ENCODE measurements at places on chromosomes 2 and 18. TPM values are rescaled to one million over a fixed set of nuclear protein-coding genes. Genes with fewer than 3 reads are reported as not detected.

RETREG2 gene
- 31.2 TPM for total RNA-seq

DNA sequence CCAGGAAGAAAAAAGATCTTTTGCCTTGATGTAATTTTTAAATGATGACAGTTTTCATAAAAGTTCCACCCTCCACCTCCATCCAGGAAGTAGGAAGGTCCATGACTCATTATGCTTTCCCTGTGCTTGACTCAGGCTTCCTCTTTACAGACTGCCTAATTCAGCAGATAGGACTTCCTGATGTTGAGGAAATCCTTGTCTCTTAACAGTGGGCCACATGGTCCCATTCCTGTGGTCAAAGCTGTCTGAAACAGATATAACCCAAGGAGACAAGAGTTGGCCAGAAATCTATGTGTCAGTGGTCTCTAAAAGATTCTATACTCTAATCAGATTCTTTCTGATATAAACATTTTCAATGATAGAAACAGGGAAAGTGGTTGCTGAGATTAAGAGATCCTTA, 119.1 kb downstream of the BAZ2B start:
- no peak for DNase-seq

DIPK1C gene
- total RNA-seq, result 5.9 TPM

DNA sequence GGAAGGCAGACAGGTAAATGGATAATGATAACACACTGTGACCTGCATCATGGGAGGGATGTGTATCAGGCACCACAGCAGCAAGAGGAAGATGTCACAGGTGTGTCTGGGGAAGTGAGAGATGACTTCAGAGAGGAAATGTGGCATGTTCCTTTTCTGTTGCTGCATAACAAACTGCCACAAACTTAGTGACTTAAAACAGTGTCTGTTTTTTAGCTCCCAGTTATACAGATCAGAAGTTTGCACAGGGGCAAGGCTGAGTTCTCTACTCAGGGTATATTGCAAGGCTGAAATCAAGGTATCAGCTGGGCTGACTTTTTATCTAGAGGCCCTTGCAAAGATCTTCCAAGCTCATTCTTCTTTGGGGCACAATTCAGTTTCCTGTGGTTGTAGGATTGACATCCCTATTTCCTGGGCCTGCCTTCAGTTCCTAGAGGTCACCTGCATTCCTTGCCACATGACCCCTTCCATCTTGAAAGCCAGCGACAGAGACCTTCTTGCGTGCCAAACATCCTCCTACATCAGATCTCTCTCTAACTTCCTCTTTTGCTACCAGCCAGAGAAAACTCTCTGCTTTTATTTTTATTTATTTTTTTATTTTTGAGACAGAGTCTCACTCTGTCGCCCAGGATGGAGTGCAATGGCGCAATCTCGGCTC, 2.1 kb upstream of the MAP3K2 start:
- DNase-seq, result no peak

GRCh38 chr18:9869715-9870430, 15.9 kb upstream of the TXNDC2 start:
- no peak for DNase-seq

UGT1A10 gene
- not detected for total RNA-seq

DNA sequence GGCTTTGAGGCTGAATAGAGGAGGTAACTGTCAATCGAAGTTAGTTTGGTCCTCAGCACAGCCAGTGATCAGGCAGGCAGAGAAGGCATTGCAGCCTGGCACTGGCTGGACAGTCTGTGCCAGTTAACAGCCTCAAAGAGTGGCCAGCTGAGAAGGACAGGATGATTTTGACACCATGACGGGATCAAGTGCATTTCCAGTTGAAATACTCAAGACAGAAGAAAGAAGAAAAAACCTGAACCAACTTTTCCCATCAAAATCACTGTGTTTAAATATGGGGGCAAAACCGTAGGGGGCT, 96.7 kb upstream of the ZCCHC2 start:
- no peak for DNase-seq

DNA sequence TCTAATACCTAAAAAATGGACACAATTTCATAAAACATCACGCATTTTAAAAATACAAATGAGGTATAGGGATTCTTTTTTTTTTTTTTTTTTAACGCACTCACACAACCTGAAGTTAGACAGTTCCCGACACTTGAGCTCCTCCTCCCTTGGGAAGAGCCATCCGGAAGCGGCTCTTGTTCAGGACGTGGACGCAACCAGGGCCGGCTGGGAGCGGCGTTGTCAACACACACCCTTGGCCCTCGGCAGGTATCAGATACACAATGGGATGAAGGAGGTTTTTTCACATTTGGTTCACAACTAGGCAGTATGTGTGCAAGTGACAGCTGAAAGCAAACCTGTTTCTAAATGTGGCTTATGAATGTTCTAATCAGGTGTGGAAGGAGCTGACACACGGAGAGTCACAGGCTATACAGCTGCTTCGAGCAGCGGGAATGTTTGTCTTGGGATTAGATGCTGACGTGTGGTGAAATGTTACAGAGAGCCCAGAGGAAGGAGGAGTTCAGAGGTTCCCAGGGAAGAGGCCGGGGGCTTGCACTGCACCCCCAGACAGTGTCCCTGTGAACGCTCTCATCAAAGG, 111.1 kb downstream of the PXDN start:
- peak; percentile 15 for DNase-seq

PROKR1 gene
- total RNA-seq, result 0.08 TPM

DNA sequence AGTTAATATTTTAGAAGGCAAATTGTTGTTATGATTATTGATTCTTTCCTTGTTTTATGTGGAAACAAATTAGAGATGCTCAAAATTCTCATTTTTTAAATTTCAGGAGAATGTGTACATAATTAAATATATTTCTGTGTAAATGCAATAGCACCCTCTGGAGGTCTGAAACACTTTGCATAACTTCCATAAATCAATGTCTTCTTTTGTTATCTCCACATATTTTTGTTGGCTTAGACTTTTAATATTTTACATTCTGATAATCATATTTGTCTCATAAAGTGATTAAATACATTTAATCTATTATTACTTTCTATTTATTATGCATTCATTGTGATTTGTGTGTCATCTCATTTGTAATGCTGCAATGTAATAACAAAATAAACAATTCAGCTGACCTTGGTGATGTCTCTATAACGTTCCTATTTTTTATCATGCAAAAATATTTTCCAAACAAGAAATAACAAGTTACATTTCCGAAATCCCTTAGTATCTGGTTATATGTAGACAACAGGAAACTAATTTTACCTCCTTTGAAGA, 201.8 kb upstream of the GALNT5 start:
- no peak for DNase-seq

GRCh38 chr18:46531482-46531881, 125.5 kb downstream of the LOXHD1 start:
- DNase-seq, result no peak

DNA sequence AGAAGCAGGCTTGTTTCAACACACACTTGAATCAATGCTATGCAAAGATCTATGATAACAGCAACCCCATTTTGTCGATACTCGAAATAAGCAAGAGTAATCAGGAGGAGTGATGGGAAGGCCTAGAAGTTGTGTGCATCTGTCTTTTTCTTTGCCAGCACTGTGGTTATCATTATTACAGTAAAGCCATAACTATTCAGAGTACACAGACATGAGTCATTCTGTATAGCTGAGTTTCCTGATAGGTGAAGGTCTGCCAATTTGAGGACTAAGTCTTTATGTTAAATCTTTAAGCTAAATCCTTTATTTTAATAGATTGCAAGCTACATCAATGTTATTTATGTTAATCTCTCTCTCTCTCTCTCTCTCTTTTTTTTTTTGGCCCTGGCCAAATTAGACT, 1344.4 kb upstream of the CELF4 start:
- no peak for DNase-seq

DNA sequence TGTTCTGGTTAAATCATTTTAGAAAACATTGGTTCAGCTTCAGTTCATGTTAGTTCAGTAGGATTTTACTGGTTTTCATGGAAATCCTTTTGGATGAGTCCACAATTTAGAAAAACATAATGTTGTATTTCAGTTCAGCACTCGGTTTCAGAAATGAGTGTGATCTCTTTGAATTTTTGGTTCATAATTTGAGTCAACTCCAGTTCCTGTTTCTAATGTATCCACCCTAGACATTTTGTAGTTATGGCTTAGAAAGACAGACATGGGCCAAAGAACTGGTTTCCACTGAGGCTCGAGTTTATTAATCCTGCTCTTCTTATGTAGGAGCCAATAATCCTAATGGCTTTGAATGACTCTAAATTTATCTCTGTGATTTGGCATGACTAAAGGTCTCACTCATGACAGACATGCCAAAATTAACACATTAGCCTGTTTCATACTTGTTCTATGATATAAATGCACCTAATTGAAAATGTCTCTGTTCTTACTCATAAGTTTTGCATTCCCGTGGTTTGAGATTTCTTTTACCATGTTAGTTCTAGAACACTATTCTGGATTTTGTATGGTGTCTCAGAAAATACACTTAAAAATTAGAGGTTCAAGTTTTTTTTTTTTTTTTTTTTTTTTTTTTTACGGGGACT, 82.3 kb upstream of the SPRED2 start:
- no peak for DNase-seq

DNA sequence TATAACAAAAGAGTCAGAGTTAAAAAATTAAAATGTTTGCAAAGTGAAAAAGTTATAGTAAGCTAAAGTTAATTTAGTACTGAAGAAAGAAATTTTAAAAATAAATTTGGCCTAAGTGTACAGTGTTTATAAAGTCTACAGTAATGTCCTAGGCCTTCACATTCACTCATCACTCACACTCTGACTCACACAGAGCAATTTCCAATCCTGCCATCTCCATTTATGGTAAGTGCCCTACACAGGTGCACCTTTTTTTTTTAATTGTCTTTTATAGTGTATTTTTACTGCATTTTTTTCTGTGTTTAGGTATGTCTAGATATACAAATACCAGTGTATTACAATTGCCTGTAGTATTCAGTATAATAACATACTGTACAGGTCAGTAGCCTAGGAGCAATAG, 562.9 kb downstream of the PIK3C3 start:
- no peak for DNase-seq

EVX2 gene
- not detected for total RNA-seq

CENPO gene
- 2.3 TPM for total RNA-seq

ITSN2 gene
- 46.1 TPM for total RNA-seq

DNA sequence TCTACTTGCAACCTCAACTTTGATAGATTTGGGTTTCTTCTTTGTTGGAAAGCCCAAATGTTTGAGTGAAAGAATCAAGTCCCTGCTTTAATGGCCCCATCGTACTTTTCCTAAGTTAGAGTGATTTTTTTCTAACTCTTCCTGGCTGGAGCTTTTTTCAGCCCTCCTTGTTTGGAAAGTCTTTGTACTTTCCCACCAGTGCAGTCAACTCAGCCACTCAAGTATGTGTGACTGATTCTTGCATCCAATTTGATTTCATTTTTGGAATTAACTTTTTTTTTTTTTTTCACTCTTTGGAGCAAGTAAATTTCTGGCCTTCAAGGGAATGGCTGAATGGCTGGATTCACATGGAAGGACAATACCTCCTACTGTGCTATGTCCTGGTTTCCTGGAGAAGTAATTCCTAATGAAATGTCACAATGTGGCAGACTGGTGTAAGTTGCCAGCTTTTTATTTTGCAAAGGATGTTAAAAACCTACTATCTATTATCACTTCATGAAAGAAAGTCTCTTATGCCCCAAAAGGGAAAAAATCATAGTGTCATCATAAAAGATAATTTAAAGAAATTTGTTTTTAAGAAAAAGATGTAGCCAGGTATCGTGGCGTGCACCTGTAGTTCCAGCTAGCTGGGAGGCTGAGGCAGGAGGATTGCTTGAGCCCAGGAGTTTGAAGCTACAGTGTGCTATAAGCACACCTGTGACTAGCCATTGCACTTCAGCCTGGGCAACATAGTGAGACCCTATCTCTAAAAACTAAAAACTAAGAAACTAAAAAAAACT, 76.0 kb upstream of the ZFP36L2 start:
- DNase-seq, result no peak

- no peak for DNase-seq
Observed at GRCh38 chr2:86790676-86791572, at the start of gene CD8A. TSS of gene CD8A (minus strand) at chr2:86790913. CDS start at chr2:86790825, 88 bp downstream.

DNA sequence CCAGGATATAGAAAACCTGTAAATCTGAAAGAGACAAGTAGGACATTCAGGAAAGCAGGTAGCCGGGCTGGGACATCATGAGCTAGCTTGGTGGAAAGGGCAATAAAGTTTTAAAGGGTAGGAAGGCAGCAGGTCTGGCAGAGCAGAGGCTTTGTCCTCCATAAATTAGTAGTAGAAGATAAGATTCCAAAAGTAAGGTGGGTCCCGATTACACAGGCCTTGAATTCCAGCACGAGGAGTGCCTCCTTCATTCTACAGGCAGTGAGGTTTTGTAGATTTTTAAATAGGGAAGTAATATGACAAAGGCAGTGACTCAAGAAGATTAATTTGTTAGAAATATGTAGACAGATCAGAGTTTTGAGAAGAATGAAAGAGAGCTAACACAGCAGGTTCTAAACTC, 160.7 kb downstream of the DTNB start:
- no peak for DNase-seq

DSG4 gene
- total RNA-seq, result not detected

GALM gene
- 8.5 TPM for total RNA-seq

DNA sequence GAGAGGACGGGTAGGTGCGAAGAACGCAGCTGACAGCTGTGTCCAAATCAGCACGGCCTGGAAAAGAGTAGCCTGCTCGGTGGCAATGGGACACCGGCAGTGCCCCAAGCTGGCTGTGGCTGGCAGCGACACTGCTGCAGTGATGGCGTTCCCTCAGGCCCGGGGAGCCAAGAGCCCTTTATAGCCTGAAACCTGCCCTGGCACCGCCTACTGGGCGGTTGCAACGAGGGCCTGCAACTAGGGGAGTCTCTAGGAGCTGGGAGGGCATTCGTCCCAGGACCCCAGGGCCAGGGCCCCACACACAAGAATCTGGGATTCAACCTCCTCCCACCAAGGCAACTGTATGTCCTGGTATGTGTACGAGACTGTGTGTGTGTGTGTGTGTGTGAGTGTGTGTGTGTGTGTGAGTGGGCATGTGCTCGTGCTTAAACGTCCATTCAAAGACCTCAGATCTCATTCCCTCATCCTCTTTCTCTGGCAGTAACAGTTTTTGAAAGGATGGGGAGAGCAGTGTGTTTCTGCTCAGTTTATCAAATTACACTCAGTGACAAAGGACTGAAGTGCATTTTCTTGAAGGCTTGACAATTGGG, 6.8 kb upstream of the CYP26B1 start:
- peak; percentile 68 for DNase-seq

Data from cardiac septum (tissue), 1 donor.